ENCODE measurements at places on chromosomes 3 and 15.

DNA sequence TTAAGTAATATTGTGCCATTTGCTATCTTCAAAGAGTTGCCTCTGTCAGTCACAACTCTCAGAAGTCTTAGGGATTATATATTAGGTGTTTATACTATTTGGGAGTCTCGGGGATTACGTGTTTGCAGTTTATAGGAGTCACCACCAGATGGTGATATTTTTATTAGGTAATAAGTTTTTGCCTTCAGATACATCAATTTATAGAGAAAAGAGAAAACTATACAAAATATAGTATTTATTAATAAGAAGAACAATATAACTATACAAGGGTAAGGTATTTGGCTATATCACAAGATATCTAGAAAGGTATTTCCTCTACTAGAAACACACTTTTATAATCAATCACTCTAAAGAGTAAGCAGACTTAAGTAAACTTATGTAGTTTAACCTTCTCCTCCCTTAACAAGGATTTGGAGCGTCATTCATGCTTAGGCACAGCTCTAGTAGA, 10.7 kb upstream of the DHX36 start:
- peak; percentile 12 for DNase-seq

DNA sequence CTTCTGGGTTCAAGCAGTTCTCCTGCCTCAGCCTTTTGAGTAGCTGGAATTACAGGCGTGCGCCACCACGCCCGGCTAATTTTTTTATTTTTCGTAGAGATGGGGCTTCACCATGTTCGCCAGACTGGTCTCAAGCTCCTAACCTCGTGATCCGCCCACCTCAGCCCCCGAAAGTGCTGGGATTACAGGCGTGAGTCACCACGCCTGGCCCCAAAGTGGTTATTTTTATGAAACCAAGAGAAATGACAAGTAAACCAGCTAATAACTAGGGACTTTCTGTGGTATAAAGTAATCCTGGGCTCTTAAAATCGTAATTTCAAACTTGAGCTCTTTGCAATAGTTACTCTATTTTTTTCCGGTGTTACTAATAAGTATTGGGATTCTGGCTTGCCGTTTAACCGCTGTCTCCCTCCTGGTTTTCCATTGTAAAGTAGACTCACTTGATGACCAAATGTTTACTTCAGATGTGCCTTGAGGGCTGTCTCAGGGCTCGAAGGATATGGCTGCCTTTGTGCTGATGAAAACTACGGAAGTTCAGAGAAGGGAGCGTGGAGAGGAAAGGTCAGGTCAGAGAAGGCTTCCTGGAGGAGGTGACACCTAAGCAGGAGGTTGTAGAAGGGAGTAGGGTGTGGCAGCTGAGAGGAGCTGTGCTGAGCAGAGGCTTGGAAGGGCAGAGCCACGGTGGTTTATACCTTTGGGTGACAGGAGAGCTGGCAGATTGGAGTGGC, 4.2 kb downstream of the ZSCAN2 start:
- DNase-seq = no peak

DNA sequence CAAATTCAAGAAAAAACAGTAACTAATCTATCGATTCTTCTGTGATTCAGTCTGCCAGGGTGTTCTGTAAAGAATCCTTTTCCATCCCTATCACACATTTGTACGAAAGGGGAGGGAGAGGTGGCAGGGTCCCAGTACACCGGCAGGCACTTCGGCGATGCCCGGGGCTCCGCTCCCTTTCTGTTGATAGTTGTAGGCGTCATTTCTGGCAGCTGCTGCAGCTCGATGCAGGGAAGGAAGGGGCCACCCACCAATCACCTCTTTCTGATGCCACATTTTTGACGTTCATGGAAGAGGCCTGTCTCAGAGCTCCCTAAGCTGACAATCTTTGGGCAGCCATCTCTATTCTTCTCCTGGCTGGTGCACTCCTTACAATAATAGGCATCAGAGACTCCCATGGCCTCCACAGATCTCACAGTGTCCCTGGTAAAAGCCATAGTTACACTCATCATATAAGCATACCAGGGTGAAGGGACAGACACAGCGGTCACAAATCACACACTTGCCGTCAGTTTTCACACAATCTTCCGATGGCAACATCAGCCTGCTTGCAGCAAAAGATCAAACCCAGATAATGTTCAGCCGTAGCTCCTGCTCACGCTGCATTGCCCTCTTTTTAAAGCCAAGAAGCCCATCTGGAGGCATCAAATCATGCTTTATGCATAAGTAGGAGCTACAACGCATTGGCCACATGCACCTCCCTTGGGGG, 60.8 kb upstream of the ZBTB38 start:
- no peak for DNase-seq

DNA sequence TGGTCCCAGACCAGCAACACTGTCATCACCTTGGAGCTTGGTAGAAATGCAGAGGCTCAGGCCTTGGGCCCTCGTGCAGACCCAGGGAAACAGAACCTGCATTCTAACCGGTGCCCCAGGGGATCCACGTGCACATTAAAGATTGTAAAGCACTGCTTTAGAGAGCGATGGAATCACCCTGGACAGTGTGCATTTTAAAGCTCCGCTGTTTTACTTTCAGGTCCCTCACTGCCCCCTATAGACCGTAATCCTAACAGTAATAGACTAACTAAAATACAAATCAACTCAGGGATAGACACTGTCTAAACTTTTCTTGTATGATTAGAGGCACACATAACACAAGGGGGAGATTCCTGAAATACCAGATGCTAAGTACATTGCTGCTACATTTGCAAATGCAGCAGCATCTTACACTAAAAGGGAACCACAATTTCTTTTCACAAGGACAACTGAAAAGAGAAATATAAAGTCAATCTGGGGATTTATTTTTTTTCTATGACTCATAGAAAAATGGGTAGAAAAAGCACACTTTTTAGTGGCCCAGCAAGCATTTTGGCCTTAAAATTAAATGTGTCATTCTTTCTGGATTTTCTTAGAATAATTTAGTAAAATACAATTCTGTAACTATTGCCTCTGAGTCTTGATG, 10.5 kb upstream of the SH3GL3 start:
- DNase-seq = no peak

GRCh38 chr3:126895178-126896066, 87.5 kb upstream of the PLXNA1 start:
- DNase-seq = no peak
